ENCODE measurements at places on chromosomes 11 and 22. TPM values are rescaled to one million over a fixed set of nuclear protein-coding genes. Genes with fewer than 3 reads are reported as not detected.

DNA sequence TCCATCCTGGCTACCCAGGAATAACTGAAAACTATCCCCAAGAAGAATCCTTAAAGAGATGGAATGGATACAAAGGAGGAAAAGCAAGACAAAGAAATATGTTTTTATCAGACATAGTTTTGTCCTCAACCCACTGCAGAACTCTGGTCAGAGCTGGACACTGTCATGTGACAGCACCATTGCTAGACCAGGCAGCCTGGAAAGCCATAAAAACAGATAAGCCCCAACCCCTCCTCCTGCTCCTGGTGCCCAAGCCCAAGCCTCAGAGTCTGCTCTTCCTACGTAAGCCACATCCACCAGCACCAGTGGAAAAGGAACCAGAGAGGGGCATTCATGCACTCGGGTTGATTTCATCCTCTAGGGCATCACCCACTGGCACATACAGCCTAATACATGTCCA lies 116.9 kb downstream of the TRIM29 start:
- DNase-seq: no peak
- H3K36me3 ChIP-seq: no peaks in the 10 kb centered on the region
- no peak overlapping the region for H3K27ac ChIP-seq
- H3K4me3 ChIP-seq: no peak overlapping the region
- H3K27me3 ChIP-seq: peaks cover 74% of the 10 kb centered on the region

- no peak for DNase-seq
- peaks cover 64% of the 10 kb centered on the region for H3K27me3 ChIP-seq
- H3K36me3 ChIP-seq: no peaks in the 10 kb centered on the region
- no peaks in the 10 kb centered on the region for H3K4me1 ChIP-seq
- no peak overlapping the region for H3K27ac ChIP-seq
Observed at GRCh38 chr11:123357353-123357989, 72.6 kb upstream of the GRAMD1B start.

DNA sequence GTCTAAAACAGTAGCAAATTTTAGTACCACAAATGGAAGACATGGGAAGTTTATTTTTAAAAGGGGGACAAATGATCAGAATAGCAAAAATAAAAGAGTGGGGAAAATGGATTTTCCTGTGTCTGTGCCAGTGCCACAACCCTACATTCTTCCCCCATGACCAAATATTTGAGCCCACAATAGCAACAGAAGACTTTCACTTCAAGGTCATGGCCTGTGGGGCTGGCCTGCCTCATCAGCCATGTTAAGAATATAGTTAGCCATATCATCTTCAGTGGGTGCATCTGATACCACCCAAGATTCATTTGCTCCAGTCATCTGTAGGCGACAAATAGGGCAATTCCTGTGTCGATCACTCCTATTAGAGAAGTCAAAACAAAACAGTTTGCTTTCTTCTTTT lies 26.3 kb downstream of the RNF141 start:
- no peaks in the 10 kb centered on the region for H3K4me1 ChIP-seq
- H3K27me3 ChIP-seq: no peaks in the 10 kb centered on the region
- H3K36me3 ChIP-seq: peaks cover 59% of the 10 kb centered on the region

DNA sequence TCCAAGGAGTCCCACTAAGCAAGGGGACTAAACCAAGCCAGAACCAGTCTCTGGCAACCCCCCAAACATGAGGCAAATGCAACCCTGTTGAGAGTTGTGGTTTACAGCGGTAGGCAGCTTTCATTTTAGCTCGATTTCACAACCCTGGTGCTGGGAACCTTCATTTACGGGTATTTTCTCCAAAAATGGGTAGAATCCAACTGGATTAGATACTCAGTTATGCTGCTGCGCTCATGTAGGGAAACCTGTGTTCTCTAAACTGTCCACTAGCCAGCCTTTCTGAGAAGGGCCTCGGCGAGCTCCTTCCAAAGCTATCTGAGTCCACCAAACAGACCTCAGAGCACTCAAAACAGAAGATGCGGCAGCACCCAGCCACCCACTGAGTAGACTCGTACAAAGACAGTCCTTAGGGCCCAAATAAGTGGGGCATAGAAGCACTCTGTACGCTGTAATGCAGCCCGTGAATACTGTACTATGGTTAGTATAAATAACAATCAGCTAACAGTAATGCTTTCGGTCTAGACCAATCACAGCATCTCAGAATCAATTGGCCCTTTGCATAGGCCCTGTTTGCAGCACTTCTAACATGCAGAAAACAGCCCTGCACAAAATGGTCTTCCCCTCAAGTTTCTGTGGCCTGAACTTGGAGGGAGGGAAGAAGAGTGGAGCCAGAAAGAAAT lies 104.7 kb downstream of the ETS1 start:
- H3K27ac ChIP-seq: peak overlapping the region; percentile 75
- H3K4me3 ChIP-seq: no peak overlapping the region
- no peaks in the 10 kb centered on the region for H3K27me3 ChIP-seq

DNA sequence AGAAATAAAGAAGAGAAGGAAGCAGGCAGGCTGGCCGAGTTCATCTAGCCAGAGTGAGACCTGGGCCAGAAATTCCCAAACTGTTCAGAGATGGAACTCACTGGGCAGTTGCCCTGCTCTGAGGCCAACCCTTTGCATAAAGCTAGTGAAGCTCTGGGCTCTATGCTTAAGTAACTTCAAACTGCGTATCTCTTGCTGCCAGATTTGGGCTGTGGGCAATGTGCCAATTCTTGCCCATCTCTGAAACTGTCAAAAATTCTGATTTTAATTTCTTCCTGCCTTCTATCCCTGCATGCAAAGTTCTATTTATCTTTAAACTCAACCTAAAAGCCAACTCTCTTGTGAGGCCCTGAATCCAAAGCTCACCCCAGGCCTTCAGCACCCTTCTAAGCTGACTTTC lies 36.2 kb upstream of the HEPHL1 start:
- DNase-seq: no peak
- H3K4me3 ChIP-seq: no peak overlapping the region
- H3K36me3 ChIP-seq: no peaks in the 10 kb centered on the region
- no peaks in the 10 kb centered on the region for H3K4me1 ChIP-seq

DNA sequence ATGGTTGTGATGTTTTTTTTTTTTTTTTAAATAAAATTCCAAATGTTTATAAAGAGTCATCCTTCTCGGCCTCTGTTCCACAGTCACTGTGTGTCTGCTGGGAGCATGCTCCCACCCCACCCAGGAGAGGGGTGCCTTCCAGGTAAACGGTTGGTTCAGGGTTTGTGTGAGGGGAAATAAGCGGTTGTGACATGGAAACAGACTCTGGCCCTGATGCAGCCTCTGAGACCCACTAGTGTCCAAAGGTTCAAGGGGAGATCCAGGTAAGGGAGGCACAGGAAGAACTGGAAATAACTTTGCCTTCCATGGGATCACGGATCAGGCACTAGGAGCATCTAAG lies 6.0 kb upstream of the GAS2L1 start:
- no peak overlapping the region for H3K4me3 ChIP-seq
- H3K36me3 ChIP-seq: peaks cover 20% of the 10 kb centered on the region
- H3K27me3 ChIP-seq: no peaks in the 10 kb centered on the region
- no peak overlapping the region for H3K27ac ChIP-seq
- no peak for DNase-seq
- H3K4me1 ChIP-seq: peaks cover 9% of the 10 kb centered on the region

GRCh38 chr11:23314162-23314561 lies 453.9 kb upstream of the CCDC179 start:
- H3K36me3 ChIP-seq: no peaks in the 10 kb centered on the region
- H3K4me1 ChIP-seq: no peaks in the 10 kb centered on the region
- no peaks in the 10 kb centered on the region for H3K27me3 ChIP-seq
- no peak overlapping the region for H3K4me3 ChIP-seq

DNA sequence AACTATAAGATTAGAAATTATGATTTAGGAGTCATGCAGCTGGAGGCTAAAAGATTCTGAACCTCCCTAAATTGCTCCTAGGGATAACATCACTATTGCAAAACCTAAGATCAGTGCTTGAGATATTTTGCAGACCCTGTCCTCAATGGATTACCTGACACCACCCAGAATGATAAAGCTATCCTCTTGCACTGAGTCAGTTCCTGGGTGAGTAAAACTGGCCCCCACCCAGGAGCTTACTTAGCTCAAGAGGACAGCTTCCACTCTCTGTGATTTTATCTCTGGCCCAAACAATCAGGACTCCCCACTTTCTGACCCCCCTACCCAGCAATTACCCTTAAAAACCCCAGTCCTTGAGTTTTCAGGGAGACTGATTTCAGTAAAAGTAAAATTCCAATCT lies 2074.4 kb upstream of the RAG2 start:
- H3K27me3 ChIP-seq: no peaks in the 10 kb centered on the region
- H3K36me3 ChIP-seq: no peaks in the 10 kb centered on the region
- H3K27ac ChIP-seq: no peak overlapping the region
- DNase-seq: no peak

DNA sequence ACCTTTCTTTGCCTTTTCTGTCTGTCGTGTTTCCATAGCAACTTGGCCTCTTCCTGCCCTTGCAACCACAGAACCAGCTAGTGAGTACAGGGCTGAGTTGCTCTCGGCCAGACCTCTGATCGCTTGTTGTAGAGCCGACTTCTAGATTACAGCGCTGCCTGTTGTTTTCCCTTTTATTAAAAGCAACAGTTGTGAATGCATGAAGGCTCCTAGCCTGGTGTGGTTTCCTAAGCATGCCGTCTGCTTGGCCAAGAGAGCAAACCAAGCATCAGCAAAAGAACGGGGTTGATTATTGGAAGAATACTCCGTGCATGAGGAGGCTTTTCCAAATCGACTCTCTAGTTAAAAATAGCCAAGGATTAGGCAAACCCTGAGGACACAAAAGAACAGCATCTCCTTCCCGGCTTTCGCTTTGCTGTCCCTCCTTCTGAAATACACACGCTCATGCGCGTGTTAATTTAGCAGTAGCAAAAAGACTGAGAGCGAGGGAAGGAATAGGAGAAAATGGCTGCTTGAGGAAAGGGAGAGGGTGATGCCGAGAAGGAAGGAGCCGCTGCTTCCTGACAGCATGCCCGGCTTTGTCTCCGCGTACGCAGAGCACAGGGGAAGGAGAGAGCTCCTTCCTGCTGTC lies 71.5 kb upstream of the TTC12 start:
- no peak for DNase-seq
- peak overlapping the region; percentile 9 for H3K4me3 ChIP-seq
- H3K4me1 ChIP-seq: no peaks in the 10 kb centered on the region
- peaks cover 42% of the 10 kb centered on the region for H3K27me3 ChIP-seq

DNA sequence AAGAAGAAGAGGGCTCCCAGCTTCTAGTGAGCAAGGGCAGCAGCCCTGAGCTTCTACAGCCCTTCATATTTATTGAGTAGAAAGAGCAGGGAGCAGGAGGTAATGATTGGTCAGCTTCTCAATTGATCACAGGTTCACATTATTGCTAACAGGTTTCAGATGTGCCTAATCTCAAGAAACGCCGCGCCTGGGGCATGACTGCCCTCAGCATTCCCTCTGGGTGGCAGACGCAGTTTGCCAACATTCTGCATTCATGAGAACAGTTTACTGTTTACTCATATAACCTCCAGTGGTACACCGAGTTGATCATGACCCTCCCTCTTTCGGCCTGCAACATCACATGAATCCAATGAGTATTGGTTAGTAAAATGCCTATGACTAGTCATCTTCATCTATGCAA lies 4.7 kb upstream of the ZNF74 start:
- H3K4me1 ChIP-seq: no peaks in the 10 kb centered on the region
- no peak overlapping the region for H3K27ac ChIP-seq
- H3K27me3 ChIP-seq: peaks cover 8% of the 10 kb centered on the region
- no peak overlapping the region for H3K4me3 ChIP-seq
- no peaks in the 10 kb centered on the region for H3K36me3 ChIP-seq

DNA sequence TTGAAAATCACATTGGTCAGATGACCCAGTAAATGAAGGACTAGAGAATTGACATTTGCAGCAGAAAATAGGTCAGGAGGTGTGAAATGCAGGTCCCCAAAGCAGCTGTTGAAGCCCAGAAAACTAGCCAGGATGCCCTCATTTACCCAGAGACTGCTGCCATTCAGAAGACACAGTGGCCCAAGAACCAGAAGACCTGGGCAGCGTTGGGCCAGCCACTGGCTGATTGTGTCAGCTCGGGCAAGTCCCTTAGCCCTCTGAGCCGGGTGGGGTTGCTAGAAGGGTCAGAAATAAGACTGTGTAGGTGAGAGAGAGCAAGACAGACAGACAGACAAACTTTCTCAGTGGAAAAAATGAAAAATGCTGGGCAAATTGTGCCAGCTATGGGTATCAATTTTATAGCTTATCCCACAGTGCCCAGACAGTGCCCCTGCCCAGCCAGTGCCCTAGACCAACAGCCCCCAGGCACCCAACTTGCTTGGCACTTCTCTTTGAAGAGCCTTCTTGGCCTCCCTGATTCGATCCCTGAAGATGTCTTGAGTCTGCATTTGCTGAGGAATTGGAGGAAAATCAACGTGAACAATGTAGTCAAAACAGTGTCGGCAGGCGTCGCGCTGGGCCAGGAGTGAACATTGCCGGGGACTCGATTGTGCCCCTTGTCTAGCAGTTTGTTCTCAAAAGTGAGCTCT lies 198.3 kb downstream of the MN1 start:
- H3K36me3 ChIP-seq: no peaks in the 10 kb centered on the region
- no peak for DNase-seq
- no peaks in the 10 kb centered on the region for H3K27me3 ChIP-seq
- H3K27ac ChIP-seq: no peak overlapping the region
- no peak overlapping the region for H3K4me3 ChIP-seq

GRCh38 chr11:111981270-111981669 lies 43.9 kb upstream of the DLAT start:
- no peak for DNase-seq
- H3K27ac ChIP-seq: peak overlapping the region; percentile 53
- no peak overlapping the region for H3K4me3 ChIP-seq
- H3K36me3 ChIP-seq: no peaks in the 10 kb centered on the region

DNA sequence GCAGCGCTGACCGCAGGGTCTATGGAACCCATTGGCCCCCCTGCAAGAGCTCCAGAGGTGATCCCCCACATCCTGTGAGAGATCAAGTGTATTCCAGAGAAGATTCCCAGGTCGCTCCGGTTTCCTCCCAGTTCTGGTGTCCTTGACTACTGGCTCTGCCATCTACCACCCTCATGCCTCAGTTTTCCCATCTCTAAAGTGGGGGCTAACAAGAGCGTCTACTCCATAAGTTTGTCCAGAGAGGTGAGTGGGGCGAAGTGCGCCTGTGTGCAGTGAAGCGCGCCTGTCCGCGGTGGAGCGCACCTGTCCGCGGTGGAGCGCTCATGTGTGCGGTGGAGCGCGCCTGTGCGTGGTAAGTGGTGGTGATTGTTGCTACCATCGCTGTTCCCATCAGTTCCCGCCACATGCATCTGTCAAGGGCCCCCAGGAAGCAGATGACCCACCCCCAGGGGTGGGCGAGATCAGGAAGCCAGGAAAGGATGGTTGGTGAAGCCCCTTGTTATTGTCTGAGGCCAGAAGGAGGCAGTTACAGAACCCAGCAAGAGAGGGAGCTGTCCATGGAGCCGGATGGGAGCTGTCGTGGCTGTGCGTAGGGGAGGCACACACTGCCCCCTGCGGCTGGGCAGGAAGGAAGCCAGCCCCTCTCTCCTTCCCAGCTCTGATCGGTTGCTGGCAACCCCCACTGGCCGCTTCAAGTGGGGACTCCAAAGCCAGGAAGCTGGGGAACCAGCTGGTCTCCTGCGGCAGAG lies 73.2 kb upstream of the FGF3 start:
- no peaks in the 10 kb centered on the region for H3K36me3 ChIP-seq
- H3K27ac ChIP-seq: no peak overlapping the region
- H3K4me3 ChIP-seq: no peak overlapping the region
- no peaks in the 10 kb centered on the region for H3K4me1 ChIP-seq

MN1 gene
- 5.1 TPM for total RNA-seq

RASD2 gene
- total RNA-seq: 1.3 TPM

STK33 gene
- 16.6 TPM for total RNA-seq

SLC37A2 gene
- total RNA-seq: 19.3 TPM

APOL6 gene
- 49.2 TPM for total RNA-seq

KRTAP5-11 gene
- total RNA-seq: not detected

TENM4 gene
- total RNA-seq: 3.4 TPM

Measured in left lung (tissue), 14 donors.